CD4-positive, alpha-beta T cell (primary cell): ENCODE measurements at places on chromosomes 4 and X.

DNA sequence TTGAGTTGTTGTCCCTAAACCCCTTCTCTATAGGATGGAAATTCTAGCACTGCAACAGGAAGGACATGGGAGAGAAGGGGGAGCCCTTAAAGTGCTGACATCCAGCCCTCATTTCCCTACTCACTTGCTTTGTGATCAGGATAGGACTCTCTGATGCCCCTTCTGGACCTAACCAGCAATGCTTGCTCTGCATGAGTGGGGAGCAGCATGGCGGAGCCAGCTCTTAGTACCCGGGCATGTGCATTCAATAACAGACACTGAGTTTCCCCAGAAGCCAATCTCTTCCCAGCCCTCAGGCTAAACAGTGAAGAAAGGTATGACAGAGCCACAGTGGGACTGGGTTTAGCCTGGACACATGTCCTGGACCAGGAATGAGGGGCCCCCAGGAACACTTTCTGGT lies 14.0 kb downstream of the SOD3 start:
- DNase-seq, result no peak

GRCh38 chr4:19684084-19684483 lies 567.6 kb upstream of the SLIT2 start:
- no peak for DNase-seq

- no peak for DNase-seq
Observed at GRCh38 chrX:24782011-24782410, 88.3 kb downstream of the POLA1 start.

GRCh38 chr4:172998527-172999469 lies 169.8 kb upstream of the GALNT7 start:
- no peak for DNase-seq

DNA sequence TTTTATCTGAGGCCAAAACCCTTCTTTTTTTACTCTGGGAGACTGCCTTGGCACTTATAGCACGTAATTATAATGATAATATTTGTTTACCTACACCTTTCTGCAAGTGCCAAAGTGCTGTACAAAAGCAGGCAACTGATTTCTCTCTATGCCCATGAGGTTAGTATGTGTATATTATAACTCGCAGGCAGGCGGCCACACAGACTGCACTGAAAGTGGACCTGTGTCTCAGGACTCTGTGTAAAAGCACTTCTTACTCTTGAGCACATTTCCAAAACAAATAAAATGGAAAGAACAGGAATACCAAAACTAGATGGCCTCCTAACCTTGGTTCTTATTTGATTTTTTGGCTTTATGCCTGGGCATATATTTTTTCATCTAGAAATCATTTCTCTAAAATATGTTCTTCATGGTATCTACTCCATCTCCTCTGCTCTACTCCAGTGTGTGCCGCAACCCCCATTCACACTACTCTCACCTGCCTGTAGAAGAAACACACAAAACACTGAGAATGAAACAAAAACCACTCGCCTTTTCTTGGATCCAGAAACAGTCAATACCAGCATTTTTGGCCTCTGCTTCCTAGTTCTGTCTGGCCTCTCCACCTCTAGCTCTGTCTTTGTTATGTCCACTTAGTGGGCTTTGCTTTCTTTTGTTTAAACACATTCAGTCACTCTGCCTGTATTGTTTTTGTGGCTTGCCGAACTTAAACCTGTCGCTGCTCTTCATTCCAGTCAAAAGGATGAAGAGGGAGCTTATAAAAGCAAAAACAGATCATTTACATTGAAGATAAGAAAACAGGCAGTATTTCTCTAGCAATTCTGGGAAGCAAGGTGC lies 934.5 kb upstream of the TENM3 start:
- DNase-seq, result no peak

GRCh38 chr4:173748353-173748752 lies 218.3 kb upstream of the HAND2 start:
- no peak for DNase-seq

DNA sequence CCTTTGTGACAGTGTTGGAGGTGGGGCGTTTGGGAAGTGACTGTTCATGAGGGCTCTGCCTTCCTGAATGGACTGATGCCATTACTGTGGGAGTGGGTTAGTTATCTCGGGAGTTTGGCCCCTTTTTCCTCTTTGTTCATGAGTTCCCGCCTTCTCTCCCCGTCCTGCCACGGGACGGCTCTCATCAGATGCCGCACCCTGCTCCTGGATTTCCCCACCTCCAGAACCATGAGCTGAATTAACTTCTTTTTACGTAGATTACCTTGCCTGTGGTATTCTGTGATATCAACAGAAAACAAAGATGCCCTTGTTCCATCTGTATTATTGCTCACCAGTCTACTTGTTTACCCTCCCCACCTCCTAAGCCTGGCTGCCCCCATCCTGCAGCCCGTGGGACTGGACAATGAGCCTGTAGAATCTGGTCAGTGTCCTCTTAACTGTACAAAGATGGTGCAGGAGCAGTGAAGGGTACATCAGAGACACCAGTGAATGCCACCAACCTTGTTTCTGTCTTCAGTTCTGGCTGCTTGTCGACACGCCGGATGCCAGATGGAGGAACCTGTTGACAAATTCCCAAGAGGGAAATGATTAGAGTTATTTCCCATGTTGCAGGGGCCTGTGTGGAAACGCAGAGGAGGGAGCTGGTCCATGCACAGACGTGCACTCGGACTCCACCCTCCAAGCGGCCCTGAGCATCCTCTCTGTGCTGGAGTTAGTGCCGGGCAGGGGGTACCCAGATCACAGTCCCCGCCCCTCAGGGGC lies 104.7 kb downstream of the ABLIM2 start:
- no peak for DNase-seq

DNA sequence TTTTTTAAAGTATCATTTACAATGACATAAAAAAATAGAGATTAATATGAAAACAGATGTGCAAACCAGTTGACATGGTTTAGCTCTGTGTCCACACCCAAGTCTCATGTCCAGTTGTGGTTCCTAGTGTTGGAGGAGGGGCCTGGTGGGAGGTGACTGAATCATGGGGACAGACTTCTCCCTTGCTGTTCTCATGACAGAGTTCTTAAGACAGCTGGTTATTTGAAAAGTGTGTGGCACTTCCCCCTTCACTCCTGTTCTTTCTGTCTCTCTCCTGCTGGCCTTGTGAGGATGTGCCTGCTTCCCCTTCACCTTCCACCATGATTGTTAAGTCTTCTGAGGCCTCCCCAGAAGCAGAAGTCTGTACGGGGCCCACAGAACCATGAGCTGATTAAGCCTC lies 23.8 kb downstream of the CNOT6L start:
- DNase-seq, result no peak

GRCh38 chrX:136397001-136397400 lies 90.7 kb upstream of the BRS3 start:
- no peak for DNase-seq

DNA sequence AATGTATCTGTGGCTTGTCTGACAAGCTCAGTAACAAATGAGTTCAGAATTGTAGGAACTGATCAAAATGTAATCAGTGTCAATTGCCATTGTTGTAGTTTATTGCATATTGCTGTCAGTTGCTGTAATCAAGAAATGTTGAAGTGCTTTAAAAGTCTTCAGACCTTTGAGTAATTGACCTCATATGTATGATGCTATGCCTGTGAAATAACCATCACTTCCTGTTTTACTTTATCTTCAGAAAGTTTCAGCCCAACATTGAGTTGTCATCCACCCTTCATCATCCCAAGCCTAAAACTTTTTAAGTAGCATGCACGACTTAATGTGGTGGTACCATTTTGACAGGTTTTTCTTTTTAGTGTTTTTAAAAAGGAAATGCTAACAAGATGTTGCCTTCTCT lies 212.4 kb downstream of the ARHGAP10 start:
- no peak for DNase-seq

DNA sequence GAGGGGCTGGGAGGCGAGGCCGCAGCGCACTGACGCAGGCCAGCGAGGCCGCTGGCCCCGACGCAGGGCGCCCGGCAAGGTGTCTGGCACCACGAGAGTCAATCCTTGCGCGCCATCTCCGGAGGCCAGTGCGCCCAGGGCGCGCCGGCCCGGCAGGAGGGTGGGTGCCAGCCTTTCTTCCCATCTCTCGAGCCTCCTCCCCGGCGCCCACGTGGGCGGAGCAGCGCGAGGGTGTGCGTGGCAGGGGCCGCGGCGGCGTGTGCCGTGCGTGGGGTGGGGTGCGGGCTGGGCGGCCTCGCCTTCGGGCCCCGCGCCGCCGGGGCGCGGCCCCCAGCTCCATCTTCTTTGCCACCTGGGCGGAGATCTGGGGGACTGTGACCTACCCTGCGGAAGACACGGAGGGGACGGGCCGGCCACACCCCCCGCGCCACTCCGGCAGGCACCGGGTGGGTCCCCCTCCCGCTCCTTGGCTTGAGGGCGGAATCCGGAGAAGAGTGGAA lies 877 bp downstream of the JAKMIP1 start:
- peak; percentile 54 for DNase-seq

DNA sequence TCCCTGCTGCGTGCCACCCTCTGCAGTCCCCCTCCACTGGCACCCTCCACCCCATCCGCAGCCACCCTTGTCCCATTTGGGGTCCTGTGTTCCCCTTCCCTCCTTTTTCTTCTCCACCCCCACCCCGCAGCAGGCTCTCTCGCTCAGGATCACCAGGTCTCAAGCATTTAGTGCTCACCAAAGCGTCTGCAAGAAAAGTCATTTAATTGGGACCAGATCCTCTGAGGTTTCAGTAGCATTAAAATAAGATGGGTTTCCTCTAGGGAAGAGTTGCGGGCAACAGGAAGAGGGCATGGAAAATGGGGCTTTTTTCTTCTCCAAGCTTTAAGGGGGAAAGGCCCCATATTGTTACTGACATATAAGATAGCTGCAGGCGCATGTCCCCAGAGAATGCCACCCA lies 4.9 kb upstream of the HAUS7 start:
- no peak for DNase-seq

DNA sequence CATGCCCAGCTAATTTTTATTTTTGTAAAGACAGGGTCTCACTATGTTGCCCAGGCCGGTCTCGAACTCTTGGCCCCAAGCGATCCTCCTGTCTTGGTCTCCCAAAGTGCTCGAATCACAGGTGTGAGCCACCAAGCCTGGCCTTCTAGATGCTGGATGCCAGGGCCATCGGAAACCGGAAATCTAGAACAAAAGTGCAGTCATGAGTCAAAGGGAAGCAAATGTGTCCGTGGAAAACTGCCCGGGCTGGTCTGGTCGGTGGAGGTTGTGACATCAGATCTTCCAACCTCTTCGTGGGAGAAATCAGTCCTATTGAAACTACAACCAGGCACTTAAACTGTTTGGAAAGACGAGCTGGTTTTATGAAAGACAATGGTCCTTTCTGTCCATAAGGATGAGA lies 92.3 kb upstream of the SHOX start:
- no peak for DNase-seq

GRCh38 chr4:119211867-119212233 lies 663 bp upstream of the USP53 start:
- DNase-seq, result no peak

- no peak for DNase-seq
Observed at GRCh38 chrX:47166126-47166525, 21.1 kb downstream of the RBM10 start.

DNA sequence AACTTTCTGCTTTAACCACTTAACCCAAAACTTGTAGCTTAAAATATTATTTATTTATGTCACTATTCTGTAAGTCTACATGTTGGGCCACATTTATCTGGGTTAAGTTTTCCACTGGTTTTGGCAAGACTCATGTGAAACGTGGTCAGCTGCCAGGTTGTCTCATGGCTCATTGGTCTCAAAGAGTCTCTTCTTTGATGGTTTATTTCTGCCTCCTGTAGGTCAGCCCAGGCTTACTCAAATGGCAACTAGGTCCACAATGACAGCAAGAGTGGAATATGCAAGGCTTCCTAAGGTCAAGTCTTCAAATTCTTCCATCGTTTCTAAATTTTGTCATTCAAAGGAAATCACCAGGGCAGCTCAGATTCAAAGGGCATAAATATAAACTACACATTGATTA lies 828.7 kb downstream of the PCDH7 start:
- DNase-seq, result no peak

GRCh38 chr4:96145601-96146000 lies 305.7 kb downstream of the PDHA2 start:
- no peak for DNase-seq
